Transverse colon (tissue), 4 donors: ENCODE measurements at places on chromosomes 4 and X. TPM values are rescaled to one million over a fixed set of nuclear protein-coding genes. Genes with fewer than 3 reads are reported as not detected.
A peak's percentile ranks its signal among the peaks of the same experiment; 100 is the strongest.

GRCh38 chr4:184313702-184314659, 96.3 kb upstream of the ENPP6 start:
- DNase-seq, result peak; percentile 36

DNA sequence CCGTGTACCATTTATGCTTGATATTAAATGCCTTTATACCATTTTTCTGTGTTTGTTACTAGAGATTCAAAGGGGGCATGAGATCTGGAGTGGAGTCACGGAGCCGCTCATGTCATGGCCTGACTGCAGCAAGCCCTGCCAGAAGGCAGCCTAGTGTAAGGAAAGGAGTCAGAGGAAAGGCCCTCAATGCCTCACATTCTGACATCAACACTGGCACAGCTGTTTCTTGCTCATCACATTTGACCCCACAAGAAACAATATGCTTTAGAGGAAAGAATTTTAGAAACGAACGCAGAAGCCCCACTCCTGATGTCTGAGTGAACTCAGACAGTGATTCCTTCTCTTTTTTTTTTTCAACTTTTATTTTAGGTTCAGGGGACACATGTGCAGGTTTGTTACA, 322.4 kb upstream of the CPEB2 start:
- DNase-seq, result no peak

DNA sequence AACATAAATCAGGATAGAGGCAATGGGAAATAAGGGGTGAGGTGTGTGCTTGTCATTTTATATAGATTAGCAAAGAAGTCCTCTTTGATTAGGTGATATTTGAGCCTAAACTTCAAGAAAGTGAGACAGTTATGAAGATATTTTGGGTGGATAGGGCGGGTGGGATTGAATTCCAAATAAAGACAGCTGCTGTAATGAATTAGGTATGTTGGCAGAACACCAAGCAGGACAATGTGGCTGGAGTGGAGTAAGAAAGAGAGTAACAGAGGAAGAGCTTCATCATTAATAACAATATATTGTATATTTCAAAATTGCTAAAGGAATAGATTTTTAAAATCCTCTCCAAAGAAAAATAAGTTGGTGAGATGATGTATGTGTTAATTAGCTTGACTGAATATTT, 91.0 kb upstream of the CENPE start:
- no peak for DNase-seq

- no peak for DNase-seq
Measured at GRCh38 chr4:122012735-122013134, 60.9 kb upstream of the TRPC3 start.

DNA sequence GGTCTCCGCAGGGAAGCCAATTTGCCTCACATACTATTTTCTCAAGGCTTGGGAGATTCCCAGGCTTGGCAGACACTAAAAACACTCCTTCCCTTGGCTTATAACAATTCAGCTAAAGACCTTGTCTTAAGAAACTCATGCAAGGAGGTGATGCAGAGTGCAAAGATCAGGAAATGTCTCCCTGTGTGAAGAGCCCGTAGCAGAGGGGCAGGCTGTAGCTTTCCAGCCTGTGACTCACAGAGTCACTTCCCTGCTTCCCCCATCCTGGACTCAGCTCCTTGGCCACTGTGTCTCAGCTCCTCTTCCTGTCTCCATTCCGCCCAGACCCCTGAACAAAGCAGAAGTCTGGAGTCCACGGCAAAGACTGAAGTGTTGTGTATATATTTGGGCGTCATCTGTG, 56.1 kb downstream of the KDR start:
- DNase-seq, result no peak

DNA sequence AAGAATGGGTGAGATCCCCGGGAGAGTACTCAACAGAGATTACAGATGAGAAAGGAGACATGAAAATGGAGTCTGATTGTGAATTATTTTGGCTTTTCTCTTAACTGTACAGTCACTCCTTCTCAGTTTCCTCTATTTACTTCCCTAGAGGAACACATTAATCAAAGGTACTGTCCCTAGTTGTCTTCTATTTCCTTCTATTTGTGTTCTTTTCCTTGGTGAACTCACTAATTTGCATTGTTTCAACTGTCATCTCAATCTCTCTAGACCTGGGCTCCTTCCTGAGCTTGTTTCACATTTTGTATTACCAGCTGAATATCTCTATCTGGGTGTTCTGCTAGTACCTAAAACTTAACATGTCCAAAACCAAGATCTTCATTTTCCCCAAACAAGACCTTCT, 59.8 kb downstream of the ABCB7 start:
- no peak for DNase-seq

DNA sequence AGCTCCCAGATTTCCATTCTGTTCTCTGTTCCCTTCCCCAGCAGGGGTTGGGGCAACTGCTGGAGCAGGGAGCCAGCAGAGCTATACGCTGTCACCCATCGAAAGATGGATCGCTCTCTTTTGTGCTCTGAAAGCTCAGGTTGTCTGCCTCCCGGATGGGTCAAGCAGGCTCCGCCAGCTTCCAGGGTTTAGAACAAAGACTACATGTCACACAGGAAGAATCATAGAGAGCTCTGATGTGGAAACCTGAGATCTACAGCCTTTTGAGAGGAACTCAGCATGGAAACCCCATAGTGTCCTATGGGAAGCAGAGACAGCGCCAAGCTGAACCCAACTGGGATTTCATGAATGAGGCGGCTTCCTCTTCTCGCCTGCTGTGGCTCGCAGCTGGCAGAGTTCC, 205.4 kb downstream of the HS3ST1 start:
- no peak for DNase-seq

- DNase-seq, result no peak
Measured at GRCh38 chr4:61275241-61275640, 75.1 kb downstream of the ADGRL3 start.

GRCh38 chrX:19721726-19722370, 165.6 kb downstream of the SH3KBP1 start:
- no peak for DNase-seq

GRCh38 chrX:139187738-139188137, 342.8 kb upstream of the F9 start:
- DNase-seq, result no peak

DNA sequence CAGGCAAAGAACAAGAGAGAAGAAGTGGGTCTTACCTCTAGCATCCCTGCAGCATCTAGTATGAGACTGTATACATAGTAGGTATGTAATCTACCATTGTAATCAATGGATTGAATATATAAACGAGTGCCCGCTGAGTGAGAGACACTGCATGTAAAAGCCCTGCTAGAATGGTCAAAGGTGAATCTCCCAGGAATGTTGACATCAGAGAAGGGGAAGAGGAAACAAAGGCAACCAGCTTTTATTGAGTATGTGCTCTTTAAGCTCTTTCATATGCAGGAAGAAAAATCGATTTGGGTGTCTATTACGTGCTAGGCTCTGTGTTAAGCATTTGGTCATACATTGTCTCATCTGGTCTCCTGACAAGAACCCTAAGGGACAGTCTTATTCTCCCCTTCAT, 91.9 kb upstream of the KLHL13 start:
- no peak for DNase-seq

DNA sequence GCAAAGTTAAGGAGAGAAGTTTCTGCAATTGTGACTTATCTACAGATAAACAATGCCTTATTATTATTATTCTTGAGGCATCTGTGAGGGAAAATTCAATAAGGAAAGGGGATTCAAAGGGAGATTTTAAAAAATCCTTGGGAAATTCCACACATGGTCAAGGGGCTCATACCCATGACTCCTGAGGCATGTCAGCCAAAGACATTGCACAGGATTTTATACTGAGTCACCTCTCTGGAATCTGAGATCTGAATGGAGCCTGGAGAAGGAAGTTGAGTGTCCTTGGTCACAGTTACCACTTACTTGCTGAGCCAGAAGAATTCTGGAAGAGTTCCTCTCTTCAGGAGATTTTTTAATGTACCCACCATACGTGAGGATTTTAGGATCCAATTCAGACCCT, 14.4 kb upstream of the CXCL8 start:
- DNase-seq, result no peak

- no peak for DNase-seq
Measured at GRCh38 chr4:24770667-24771066, 24.7 kb upstream of the SOD3 start.

DNA sequence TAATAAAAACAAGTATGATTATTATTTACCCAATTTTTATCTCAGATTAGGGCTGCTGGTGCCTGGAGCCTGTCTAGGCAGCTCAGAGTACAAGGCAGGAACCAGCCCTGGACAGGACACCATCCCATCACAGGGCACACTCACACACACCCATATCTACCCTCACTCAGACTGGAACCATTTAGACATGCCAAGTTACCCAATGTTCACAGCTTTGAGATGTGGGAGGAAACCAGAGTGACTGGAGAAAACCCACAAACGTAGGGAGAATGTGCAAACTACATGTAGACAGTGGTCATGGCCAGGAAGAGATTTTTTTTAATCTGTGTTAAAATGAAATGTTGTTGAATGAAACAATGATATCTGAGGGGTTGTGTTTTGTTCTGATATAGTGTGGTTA, 35.7 kb upstream of the ADGRA3 start:
- DNase-seq, result no peak

DNA sequence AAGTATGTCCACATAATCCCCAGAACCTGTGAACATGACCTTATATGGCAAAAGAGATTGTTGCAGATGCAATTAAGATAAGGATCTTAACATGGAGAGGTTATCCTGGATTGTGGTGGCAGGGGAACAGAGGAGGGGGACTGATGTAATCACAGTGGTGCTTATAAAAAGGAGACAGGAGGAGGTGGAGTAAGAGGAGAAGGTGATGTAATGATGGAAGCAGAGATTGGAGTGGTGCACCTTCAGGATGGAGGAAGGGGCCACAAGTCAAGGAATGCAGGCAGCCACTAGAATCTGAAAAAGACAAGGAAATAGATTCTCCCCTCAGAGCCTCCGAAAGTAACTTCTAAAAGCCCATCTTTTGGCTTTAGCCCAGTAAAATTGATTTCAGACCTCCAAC, 388.4 kb downstream of the BCOR start:
- no peak for DNase-seq

DNA sequence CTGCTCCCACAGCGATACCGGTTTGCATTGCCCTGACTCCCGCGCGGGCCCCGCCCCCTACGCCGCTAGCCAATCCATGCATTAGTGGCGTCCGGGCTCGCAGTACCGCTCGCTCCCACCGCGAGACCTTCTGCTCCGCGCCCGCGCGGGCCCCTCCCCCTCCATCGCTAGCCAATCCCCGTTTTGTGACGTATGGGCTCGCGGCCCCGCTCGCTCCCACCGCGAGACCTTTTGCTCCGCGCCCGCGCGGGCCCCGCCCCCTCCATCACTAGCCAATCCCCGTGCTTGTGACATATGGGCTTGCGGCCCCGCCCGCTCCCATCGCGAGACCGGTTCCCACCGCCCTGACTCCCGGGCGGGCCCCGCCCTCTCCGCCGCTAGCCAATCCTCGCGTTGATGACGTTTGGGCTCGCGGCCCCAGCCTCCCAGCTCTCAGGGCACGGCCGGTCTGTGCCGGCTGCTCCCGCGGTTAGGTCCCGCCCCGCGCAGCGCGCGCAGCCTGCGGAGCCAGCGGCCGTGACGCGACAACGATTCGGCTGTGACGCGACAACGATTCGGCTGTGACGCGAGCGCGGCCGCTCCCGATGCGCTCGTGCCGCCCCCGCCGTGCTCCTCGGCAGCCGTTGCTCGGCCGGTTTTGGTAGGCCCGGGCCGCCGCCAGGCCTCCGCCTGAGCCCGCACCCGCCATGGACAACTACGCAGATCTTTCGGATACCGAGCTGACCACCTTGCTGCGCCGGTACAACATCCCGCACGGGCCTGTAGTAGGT, at the start of gene EMD:
TSS of gene EMD (plus strand) at position 497 of the 770 bp plus-strand sequence. CDS start at position 687, 190 bp downstream.
- DNase-seq, result peak; percentile 97

- DNase-seq, result no peak
Measured at GRCh38 chrX:121036951-121037350, 10.5 kb upstream of the GLUD2 start.

DNA sequence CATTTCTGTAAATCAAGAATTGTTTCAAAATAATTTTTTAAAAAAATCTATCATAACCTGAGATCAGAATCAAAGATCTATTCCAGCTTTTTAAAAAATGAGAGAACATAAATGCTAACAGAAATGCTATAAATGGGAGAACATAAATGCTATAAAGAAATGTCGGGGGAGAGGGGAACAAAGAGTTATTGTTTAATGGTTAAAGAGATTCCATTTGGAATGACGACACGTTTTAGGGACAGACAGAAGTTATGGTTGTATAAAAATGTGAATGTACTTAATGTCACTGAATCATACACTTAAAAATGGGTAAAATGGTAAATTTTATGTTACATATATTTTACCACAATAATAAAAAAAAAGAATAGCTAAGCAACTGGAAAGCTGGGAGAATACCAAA, 127.1 kb downstream of the ATRX start:
- no peak for DNase-seq

The ZNF185 gene
- 3.2 TPM for total RNA-seq

The NPFFR2 gene
- total RNA-seq, result not detected

The TKTL1 gene
- total RNA-seq, result not detected

The PNMA3 gene
- 0.82 TPM for total RNA-seq

The STATH gene
- not detected for total RNA-seq

The SCRG1 gene
- total RNA-seq, result 1.1 TPM

The NUDT10 gene
- 1.5 TPM for total RNA-seq

The CPLX1 gene
- 0.41 TPM for total RNA-seq
